COR-L47 (cell line): ENCODE measurements at places on chromosomes 12 and 14.

- DNase-seq: peak; percentile 10
Measured at GRCh38 chr12:47021298-47021697, 58.1 kb upstream of the PCED1B start.

DNA sequence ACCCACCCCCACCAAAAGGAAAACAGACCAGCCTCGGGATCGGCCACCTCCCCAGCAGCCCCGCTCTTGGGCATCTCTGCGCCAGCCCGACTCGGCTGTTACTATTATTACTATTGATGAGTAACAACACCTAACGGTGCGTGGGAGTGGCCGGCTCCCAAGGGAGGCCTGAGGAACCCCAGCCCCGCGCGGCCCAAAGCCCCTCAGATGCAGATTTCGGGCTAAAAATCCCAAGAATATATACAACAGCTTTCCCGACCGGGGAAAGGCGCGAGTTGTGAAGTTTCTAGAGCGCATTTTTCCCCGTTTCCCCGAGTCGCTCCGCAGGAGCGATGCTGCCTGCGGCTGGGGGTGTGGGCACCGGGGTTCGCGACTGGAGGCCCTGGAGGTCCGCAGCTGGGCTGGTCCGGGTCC lies 565 bp downstream of the NT5DC3 start:
- no peak for DNase-seq

- no peak for DNase-seq
Measured at GRCh38 chr14:28784096-28785048, 17.8 kb downstream of the FOXG1 start.

- no peak for DNase-seq
Measured at GRCh38 chr14:71698673-71699072, 233.6 kb upstream of the RGS6 start.

GRCh38 chr12:5623411-5623810 lies 191.5 kb downstream of the NTF3 start:
- DNase-seq: no peak

DNA sequence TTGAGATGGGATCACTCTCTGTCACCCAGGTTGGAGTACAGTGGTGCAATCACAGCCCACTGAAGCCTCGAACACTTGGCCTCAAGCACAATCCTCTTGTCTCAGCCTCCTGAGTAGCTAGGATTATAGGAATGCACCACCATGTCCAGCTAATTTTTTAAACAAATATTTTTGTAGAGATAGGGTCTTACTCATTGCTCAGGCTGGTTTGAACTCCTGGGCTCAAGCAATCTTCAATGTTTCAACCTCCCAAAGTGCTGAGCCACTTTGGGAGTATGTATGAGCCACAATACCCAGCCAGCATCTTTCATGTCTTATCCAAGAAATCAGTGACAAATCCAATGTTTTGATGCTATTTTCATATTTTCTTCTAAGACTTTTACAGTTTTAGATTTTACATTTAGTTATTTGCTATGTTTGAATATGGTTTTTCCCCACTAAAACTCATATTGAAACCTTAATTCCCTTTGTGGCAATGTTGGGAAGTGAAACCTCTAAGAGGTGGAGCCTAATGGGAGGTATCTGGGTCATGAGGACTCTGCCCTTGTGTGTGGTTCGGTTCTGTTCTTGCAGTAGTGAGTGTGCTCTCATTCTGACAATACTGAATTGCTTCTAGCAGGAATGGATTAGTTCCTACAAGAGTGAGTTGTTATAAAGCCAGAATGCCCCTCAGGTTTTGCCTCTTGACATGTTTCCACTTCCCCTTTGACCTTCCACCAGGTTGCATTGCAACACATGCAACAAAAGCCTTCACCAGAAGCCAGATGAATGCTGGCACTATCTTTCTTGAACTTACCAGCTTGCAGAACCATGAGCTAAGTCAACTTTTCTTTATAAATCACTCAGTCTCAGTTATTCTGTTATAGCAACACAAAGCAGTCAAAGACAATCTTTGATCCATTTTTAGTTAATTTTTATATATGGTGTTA lies 80.8 kb upstream of the AMIGO2 start:
- no peak for DNase-seq

DNA sequence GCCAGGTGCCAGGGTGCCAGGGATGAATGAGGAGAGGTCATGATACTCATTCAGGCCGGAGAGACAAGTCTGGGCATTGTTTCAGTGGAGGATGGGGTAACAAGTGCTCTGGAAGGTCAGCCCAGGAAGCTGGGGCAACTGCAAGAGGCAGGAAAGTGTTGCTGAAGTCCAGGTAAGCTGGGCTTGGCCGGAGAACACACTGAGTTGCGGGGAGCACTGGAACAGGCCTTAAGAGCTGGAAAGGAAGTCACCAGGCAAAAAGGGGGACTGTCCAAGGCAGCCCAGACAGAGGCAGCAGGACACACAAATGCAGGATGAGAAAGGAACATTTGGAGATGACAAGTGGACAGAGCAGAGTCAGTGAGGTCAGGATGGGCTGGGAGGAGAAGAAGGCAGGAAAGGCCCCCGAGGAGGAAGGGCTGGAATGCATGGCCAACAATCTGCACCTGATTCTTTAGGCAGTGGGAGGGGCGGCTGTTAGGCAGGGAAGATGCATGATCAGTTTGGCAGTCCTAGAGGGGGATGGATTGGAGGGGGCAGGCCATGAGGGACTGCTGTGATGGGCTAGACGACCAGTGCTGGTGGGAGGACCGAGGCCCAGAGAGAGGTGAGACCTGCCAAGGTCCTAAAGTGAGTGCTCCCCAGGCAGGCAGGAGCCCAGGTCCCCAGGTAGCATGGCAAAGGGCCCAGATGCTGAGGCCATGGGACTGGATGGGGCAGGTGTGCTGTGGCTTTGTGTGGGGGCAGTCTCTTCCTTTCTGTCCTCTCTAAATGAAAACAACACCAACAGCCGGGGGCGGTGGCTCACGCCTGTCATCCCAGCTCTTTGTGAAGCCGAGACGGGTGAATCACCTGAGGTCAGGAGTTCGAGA lies 17.2 kb upstream of the HHIPL1 start:
- DNase-seq: no peak

DNA sequence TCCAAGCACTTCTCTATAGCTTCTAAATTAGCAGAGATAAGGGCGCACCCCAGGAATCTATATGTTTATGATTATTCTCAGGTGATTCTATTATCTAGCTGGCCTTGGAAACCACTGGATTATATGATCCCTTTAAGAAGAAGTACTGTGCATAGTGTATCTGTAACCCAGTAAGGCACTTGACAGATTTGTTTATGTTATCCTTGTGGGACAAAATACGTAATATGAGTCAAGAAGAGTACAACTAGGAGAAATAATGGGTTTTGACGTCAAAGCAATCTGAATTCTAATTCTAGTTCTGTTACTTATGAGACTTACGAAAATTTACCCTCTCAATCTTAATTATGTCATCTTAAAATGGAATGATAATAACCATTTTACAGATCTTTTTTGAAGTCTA lies 259.6 kb upstream of the NAV3 start:
- no peak for DNase-seq

- no peak for DNase-seq
Measured at GRCh38 chr14:22888662-22889061, 5.6 kb downstream of the REM2 start.

DNA sequence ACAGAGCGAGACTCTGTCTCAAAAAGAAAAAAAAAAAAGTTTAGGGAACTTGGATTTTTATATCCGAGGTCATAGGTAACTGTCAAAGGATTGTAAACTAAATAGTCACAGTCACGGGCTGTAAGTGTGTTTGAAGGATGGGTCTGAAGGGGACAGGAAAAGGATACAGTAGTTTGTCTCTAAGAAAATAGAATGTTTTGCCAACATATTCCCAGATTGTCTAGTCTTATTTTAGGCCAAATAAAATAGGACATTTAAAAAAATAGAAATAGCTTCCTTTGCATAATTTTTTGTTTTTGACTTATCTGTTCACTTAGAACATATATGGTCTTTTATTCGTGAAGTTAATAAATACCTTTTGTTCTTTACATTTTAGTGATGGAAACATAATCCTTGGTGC lies 24.2 kb upstream of the REP15 start:
- DNase-seq: no peak

DNA sequence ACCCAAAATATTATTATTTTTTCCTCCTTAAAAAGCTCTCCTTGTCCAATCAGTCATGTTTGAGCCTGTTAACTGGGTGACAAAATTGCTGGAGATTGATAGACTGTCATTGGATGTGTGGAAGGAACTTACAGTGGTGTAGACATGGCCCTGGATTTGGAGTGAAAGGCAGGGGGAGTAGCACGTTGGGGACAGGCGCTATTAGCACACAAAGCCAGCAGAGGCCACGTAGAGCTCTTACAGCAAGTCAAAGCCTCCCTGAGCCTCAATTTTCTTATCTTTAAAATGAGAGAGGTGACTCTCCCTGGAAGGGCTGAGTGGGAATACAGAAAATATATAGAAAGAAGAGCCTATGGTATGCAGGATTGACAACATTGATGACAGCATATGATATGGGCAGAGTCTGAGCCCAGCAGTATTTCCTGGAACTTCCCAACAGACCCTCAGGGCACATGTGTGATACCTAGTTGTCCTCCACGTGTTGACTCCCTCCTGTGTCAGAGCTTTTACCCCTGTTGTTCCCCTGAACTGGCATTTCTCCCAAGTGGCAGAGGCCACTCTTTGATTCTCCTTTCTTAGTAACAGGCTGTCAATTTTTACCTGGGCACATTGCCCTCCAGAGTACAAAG lies 504.9 kb downstream of the VRK1 start:
- no peak for DNase-seq

GRCh38 chr12:98908866-98909265 lies 263.8 kb downstream of the APAF1 start:
- DNase-seq: no peak

- DNase-seq: peak; percentile 61
Measured at GRCh38 chr14:35534208-35534872, 376 bp downstream of the INSM2 start.

DNA sequence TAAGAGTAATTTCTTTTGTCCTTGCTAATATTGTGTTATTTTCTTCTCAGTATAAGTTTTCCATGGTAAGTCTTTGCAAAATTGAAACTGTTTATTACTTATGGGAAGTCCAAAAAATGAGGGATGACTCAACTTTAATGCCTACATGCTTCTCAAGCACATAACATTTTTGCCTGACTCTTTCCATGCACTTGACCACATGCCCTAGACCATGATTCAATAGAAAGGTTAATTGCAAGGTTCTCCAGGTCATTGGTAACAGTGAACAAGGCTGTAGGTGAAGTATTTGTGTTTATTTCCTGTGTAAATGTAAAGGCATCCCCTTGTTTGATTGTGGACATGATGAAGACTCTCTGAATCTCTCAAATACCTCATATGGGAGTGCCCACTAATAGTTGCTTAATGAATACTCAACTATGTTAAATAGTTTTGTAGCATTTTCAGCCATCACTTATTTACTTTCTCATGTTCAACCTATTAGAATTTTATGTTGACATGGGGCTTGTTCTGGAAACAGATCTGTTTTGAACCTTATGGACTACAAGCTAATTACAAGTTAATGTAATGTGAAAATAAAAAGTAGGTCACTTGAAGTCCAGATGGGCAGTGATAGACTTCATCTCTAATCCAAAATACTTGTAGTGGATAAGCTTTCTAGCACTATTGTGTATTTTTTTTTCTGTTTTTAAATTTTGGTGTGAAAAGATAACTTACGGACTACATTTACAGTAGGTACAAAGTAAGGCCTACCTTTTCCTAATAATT lies 131.7 kb downstream of the TMTC2 start:
- DNase-seq: no peak

DNA sequence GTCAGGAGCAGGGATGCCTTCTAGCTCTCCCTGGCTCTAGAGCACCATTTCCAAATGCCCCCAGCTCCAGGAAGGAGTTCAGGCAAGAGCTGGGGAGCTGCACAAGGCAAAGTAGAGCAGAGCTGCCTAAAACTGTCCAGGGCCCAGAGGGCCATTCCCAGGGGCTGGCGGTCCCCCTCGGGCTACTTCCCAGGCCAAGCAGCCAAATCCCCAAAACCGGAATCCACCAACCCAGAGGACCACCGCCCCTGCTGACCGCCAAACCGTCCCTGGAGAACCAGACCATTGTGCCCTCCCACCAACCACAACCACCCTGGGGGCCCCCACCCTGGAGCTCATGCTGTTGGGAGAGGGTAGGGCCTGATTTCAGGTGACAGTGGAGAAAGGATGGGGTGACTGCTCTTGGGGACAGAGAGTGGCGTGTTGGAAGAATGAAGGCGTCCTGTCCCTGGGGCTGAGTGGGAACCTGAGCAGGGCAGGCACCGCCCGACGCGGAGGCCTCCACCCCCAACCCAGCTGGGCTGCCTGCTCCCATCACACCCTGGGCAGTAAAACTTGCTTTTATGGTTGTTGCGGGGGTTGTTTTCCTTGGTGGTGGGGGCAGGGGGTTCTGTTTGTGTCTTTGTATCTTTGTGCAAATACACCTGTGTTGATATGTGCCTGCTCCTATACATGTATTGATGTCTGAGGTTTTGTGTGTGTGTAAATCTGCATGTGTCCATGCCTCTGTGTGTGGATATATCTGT lies 24.0 kb upstream of the KRT78 start:
- DNase-seq: peak; percentile 39

DNA sequence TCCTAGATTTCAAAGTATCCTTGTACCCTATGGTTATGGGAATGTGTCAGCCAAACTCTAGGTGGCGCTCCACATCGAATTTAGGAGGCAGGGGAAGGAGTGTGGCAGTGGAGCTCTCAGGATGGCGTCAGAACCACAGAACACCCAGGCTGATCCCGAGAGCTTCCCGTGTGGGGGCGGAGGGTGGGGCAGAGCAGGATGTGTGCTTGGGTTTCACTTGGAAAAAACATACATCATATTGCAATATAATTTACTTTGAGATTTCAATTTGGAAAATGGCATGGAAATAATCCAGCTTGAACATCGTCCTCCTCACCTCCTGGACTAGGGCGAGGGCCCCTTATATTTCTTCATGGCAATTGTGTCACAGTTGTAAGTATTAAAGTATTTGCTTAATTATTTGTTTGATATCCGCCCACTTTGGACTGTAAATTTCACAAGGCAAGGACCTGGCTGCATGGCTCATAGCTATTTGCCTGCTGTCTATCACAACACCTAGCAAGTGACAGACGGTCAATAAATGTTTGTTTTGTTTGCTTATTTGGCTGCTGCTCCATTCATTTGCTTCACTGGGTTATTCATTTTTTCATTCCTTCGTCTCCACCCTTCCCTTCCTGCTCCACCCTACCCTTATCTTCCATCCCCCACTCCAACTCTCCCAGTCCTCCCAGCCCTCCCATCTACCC lies 221.5 kb upstream of the HMGA2 start:
- DNase-seq: peak; percentile 20

DNA sequence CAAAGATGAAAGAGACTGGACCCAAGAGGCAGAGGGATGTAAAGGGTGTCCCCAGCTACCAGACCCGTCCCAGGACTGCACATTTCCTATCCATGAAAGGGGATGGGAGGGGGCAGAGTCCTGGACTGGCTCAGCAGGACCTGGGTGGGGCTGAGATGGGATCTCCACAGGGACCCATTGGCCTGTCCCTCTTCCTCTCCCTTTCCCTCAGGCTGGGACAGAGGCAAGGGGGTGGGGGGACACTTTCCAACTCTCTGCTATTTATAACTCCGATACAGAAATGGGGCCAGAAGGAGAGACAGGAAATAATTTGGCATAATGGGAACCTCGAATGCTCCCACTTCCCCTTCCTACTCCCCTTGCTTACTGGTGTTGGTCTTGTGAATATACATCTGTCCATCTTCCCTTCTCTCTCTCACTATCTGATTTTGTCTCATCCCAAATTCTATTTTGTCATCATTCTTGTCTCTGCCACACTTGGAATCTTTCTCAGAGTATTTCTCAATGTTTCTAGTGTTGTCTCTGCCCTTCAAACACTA lies 1.1 kb upstream of the ITGA7 start:
- DNase-seq: no peak
